ENCODE measurements at places on chromosomes 4 and X.

DNA sequence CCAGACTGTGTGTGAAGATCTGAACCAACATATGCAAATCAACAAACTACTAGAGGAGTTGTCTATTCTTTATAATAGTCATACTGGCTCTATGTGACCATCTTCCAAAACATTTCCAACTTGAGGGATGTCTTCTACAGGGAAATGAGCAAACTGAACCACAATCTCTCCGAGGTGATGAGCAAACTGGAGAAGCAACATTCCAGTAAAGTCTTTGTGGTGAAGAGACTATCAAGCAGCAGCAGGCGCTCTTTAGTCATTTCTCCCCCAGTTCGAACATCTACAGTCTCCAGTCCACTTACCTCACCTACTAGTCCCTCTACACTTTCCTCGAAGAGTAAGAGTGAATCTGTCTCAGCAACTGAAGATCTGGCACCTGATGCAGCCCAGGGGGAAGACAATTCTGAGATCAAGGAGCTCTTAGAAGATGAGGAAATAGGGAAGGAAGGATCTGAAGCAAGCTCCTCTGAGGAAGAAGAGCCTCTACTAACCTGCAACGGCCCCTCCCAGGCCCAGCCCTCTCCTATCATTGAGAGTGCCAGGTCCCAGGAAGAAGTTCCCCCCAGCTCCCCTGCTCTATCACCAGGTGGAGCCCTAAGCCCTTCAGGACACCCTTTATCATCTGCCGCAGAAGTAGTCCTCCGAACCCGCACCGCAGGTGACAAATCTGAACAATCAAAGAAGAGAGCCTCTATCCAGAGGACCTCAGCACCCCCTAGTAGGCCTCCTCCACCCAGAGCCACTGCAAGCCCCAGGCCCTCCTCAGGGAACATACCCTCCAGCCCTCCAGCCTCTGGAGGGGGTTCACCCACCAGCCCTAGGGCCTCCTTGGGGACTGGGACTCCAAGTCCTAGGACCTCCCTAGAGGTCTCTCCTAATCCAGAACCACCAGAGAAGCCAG, 98.1 kb downstream of the HNRNPD start:
- DNase-seq = no peak

DNA sequence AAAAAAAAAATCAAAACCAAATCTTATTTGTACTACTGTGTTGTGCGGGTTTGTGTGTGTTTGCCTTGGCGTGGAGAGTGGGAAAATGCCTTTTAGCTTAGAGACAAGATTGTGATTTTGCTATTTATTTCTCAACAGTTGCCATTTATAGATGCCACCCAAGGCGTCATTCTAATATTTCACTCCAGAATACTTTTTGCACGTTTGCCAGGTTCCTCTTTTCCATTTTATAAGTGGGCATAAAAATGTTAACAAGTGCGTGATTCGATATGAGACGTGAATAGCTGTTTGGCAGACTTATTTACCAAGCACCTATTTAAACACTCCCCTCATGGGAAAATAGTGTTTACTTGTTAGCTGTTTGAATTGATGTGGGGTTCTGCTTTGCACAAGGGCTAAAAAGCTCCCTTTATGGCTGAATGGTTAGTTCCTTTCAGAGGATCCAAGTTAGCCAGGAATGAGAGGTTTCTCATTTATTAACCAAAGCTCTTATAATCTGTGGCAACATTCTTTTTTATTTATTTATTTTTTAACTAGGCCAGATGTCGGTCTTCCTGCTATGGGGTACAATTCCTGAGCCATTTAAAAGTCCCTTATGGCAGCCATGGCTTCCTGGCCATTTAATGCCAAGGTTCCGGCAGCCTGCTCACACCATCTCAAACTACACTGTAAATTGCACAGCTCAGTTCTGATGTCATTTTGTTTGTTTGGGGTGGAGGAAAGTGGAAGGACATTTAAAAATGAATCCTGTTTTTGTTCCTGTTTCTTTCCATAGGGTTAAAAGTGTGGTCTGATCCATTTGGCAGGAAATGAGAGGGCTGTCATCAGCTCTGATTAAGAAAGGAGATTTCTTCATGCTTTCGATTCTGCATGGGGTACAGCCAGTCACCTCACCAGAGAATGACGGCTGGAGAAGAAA, 14.6 kb downstream of the SMIM20 start:
- no peak for DNase-seq

GRCh38 chr4:66223068-66223703, 552.9 kb upstream of the EPHA5 start:
- DNase-seq = no peak

GRCh38 chr4:101356928-101357327, 9.6 kb upstream of the PPP3CA start:
- no peak for DNase-seq

GRCh38 chr4:8324640-8325239, 55.2 kb downstream of the HTRA3 start:
- DNase-seq = no peak

DNA sequence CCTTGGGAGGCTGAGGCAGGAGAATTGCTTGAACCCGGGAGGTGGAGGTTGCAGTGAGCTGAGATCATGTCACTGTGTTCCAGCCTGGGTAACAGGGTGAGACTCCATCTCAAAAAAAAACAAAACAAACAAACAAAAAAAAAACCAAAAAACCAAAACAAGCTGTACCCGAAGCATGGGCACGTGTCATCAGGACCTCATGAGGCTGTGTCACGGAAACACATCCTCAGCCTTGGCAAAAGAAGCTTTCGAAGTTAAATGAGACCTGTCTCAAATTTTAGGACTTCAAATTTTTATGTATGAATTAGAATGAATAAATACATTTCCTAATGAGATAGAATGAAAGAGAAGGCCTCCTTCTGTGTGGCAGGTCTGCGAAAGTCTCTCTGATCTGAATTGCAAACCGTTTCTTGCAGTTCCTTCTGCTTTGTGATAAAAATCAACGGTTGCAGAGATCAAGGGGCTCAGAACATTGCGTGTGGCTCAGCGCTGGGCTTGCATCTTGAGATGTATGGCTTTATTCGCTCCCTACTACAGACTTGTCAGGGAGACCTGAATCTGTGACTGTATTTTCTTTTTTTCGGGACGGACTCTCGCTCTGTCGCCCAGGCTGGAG, 19.5 kb upstream of the CRLF2 start:
- DNase-seq = no peak

- no peak for DNase-seq
These were observed 29.2 kb upstream of the CCNI start for GRCh38 chr4:77104791-77105540.

DNA sequence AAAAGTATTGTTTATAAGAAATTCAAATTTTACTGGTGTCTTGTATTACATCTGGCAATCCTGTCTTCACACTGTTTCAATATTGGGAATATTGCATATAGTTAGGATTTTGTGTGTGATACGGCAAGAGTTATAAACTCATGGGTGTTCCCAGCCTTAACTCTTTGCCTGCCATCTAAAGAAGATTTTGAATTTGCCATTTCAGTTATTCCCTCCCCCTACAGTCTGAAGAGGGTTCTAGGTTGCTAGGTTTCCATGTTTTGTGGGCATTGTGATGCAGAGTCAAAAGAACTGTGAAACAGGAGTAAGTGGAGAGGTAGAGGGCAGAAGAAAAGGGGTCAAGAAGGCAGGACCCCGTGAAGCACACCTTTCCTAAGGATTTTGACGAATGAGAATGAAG, at the start of gene CPXCR1:
Gene CPXCR1 (plus strand): TSS at position 301 of the 400 bp plus-strand sequence. CDS start 6,190 bp downstream, outside the sequence.
- DNase-seq = no peak

GRCh38 chrX:28889591-28890090, 302.4 kb downstream of the IL1RAPL1 start:
- no peak for DNase-seq

DNA sequence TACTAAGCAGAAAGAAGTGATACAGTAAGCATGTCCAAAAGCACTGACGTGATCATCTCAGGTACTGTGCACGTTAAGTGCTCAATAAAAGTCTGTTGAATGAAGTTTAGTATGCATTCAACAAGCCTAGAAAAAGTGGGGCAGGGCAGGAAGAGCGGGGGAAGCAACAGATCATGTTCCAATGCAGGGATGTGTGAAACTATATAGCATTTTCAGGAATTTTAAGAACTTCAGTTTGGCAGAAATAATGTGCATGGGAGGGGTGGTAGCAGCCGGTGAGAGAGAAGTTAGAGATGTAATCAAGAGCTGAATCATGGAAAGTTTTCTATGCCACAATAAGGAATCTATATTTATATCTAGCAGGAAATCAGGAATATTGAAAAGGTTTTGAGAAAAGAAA, 19.2 kb upstream of the CCNA2 start:
- no peak for DNase-seq

DNA sequence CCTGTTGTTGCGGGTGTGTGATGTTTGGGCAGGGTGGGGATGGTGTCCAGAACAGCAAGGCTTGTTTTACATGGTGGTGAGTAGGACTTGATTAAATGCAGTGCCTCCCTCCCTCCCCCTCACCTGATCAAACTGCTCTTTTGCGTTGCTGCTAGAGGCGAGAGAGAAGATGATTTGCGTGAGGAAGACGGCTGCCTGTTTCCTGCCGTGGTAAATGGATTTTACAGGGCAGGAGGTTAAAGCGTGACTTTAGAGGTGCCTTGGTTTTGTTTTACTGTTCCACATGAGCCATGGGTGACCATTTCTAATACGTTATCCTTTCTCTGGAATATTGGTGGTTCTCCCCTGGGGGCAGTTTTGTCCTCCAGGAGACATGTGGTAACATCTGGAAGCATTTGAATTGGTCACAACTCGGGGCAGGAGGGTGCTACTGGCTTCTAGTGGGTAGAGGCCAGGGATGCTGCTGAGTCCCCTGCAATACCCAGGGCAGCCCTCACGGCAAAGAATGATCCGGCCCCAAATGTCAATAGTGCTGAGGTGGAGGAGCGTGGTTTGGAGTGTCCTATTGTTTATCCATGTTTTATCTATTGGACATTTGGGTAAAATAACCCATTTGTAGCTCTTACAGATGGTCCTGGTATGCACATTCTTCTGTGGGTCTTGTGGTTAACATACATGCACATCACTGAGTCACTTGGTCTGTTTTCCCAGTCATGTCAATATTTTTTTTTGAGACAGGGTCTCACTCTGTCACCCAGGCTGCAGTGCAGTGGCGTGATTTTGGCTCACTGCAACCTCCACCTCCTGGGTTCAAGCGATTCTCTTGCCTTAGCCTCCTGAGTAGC, 73.7 kb downstream of the SHROOM2 start:
- DNase-seq = no peak

DNA sequence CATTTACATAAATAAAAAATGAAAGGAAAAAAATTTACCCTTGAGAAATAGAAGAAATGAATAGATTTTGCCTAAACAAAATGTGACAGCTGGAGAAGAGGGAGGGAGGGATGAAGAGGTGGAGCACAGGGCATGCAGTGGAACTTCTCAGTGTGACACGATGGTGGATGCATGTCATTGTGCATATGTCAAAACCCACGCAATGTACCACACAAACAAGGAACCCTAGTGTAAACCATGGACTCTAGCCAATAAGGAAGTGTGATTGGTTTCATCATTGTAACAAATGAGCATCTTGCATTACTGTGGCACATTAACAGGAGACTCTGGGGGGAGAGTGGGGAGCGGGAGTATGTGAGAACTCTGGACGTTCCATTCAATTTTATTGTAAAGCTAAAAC, 58.6 kb downstream of the GATB start:
- DNase-seq = no peak

GRCh38 chr4:22780317-22780716, 87.6 kb downstream of the GBA3 start:
- no peak for DNase-seq

DNA sequence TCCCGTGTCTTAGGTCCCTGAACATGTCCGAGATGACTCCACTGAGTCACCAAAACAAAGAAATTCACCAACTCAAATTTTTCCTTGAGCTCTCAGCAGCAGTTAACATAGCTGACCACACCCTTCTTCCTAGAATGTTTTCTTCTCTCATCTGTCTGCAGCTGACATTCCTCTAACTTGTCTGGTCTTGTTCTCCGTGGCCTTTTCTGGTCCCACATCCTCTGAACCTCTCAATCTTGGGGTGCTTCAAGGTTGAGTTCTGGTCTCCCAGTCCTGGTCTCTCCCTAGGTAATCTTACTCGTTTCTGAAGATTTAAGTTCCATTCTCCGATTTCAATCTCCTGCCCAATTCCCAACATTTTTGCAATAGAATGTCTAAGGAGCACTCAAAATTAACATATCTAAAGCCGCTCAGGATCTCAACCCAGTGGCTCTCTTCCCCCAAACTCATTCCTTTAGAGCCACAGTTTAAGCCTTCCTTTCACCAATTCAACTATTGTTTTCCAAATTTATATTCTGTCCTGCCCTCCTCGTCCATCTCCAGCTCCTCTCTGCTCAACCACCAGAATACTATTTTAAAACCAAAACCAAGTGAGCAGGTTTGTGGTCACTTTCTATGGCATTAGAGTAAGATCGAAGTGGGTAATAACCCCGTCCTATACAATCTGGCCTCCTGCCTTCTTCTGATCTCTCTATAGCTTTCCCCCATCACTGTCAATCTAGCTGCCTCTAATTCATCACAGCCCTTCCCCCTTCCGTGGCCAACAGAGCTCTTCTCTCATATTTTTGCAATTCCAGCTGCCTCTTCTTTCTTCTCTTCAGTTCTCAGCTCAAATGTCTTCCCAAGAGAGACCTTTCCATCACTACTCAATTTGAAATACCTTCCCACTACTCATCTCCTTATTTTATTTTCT, 1.2 kb downstream of the TRIML2 start:
- no peak for DNase-seq

GRCh38 chr4:2489841-2490552, 21.1 kb downstream of the RNF4 start:
- DNase-seq = no peak

GRCh38 chr4:88696630-88697029, 999 bp downstream of the NAP1L5 start:
- DNase-seq = no peak

GRCh38 chr4:12126474-12126873, 697.8 kb upstream of the HS3ST1 start:
- DNase-seq = no peak

- DNase-seq = no peak
These were observed 87.0 kb downstream of the RNF150 start for GRCh38 chr4:141046255-141046654.

DNA sequence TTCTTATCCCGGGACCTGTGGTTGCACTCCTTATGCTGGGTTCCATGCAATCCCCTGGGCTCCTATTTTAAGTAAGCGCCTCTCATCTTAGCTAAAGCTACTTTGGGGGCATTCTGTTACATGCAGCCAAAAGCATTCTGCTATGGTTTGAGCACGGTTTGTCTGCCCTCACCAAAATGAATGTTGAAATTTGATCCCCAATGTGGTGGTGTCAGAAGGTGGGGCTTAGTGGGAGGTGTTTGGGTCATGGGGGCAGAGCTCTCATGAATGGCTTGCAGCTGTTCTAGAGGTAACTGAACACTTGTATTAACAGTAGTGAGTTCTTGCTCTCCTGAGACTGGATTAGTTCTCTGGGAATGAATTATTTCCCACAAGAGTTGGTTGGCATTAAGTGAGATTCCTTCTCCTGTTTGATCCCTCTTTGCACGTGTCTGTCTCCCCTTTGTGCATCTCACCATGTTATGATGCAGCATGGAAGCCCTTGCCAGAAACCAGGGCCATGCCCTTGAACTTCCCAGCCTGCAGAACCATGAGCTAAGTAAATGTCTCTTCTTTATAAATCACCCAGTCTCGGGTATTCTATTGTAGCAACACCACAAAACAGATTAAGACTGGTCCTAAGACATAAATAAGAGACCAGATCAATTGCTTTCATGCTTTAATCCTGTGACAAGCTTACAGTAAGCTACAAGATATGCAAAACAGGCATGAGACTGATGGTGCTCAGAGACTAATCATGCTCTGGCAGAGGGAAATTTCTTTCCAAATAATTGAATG, 141.8 kb downstream of the TSPAN5 start:
- DNase-seq = no peak

- DNase-seq = no peak
These were observed 139.2 kb downstream of the PCDH18 start for GRCh38 chr4:137393044-137393443.
